Neural progenitor cell (in vitro differentiated cells): ENCODE measurements at places on chromosomes 2 and 18. TPM values are rescaled to one million over a fixed set of nuclear protein-coding genes. Genes with fewer than 3 reads are reported as not detected.

- no peaks in the 10 kb centered on the region for H3K36me3 ChIP-seq
- DNase-seq: no peak
- peaks cover 40% of the 10 kb centered on the region for H3K4me1 ChIP-seq
- H3K27ac ChIP-seq: no peak overlapping the region
These were observed 86.3 kb downstream of the ZFP36L2 start for GRCh38 chr2:43139996-43140621.

GRCh38 chr2:64245631-64246030 is 101.4 kb upstream of the PELI1 start:
- H3K27ac ChIP-seq: no peak overlapping the region
- no peaks in the 10 kb centered on the region for H3K27me3 ChIP-seq
- no peaks in the 10 kb centered on the region for H3K4me1 ChIP-seq
- no peak overlapping the region for H3K4me3 ChIP-seq

The SCN9A gene
- total RNA-seq: 1.1 and 1.2 TPM in 2 replicates

The SAP130 gene
- 19.8 and 30.3 TPM in 2 replicates for total RNA-seq

The STK16 gene
- 19.9 and 26.8 TPM in 2 replicates for total RNA-seq

The TMEM200C gene
- total RNA-seq: 1.4 and 7.5 TPM in 2 replicates

The TRIM43 gene
- not detected in 2 replicates for total RNA-seq

The CNGA3 gene
- not detected in 2 replicates for total RNA-seq
